CD4-positive, alpha-beta T cell (primary cell): ENCODE measurements at places on chromosomes 11 and 22. TPM values are rescaled to one million over a fixed set of nuclear protein-coding genes. Genes with fewer than 3 reads are reported as not detected.

GRCh38 chr11:12273618-12273995 is 103.8 kb upstream of the PARVA start:
- H3K27ac ChIP-seq: no peak overlapping the region
- H3K4me3 ChIP-seq: no peak overlapping the region
- H3K36me3 ChIP-seq: no peaks in the 10 kb centered on the region
- no peak for DNase-seq
- no peaks in the 10 kb centered on the region for H3K27me3 ChIP-seq

- H3K27me3 ChIP-seq: no peaks in the 10 kb centered on the region
- H3K4me3 ChIP-seq: no peak within 1 kb of the TSS
- H3K4me1 ChIP-seq: peaks cover 18% of the 10 kb centered on the region
- H3K36me3 ChIP-seq: no peaks in the 10 kb centered on the region
- H3K27ac ChIP-seq: no peak within 1 kb of the TSS
Measured at GRCh38 chr11:116837231-116838091, at the start of gene APOA1. APOA1 (minus strand) TSS chr11:116837622; CDS start chr11:116837387, 235 bp downstream.

- DNase-seq: no peak
- H3K4me3 ChIP-seq: no peak overlapping the region
- no peaks in the 10 kb centered on the region for H3K4me1 ChIP-seq
- peaks cover 3% of the 10 kb centered on the region for H3K27me3 ChIP-seq
Measured at GRCh38 chr22:25747245-25747944, 5.4 kb downstream of the MYO18B start.

- DNase-seq: no peak
- H3K36me3 ChIP-seq: no peaks in the 10 kb centered on the region
- H3K27me3 ChIP-seq: no peaks in the 10 kb centered on the region
- no peak overlapping the region for H3K27ac ChIP-seq
- H3K4me3 ChIP-seq: no peak overlapping the region
Measured at GRCh38 chr11:7596975-7597391, 76.3 kb downstream of the CYB5R2 start.

DNA sequence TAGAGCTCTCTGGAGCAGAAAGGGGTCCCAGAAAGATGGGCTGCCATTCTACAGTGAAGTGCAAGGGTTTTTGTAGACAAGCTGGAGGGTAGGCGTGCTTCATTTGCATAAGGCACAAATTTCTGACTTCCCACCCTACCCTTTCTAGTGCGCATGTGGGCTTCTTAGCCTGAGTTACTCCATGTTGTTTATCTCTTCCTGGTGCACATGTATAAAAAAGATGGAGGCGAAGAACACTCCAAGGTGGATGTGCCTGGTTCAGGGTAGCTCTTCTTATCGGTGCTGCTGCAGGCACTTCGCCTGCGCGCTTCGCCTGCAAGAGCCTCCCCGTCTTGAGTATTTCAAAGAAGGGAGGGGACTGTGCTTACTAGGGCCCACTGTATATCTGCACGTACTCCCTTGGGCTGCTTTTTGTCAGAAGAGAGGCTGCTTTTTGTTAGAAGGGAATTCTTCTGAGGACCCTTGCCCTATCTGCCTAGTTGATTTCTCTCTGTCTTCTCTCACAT is 1047.3 kb upstream of the CNTN5 start:
- H3K27me3 ChIP-seq: no peaks in the 10 kb centered on the region
- no peak overlapping the region for H3K27ac ChIP-seq
- no peaks in the 10 kb centered on the region for H3K36me3 ChIP-seq
- DNase-seq: no peak
- H3K4me3 ChIP-seq: no peak overlapping the region

- no peak overlapping the region for H3K27ac ChIP-seq
- H3K4me3 ChIP-seq: no peak overlapping the region
- H3K4me1 ChIP-seq: no peaks in the 10 kb centered on the region
- DNase-seq: no peak
- no peaks in the 10 kb centered on the region for H3K27me3 ChIP-seq
Measured at GRCh38 chr22:23418159-23418788, 161.8 kb downstream of the IGLL1 start.

DNA sequence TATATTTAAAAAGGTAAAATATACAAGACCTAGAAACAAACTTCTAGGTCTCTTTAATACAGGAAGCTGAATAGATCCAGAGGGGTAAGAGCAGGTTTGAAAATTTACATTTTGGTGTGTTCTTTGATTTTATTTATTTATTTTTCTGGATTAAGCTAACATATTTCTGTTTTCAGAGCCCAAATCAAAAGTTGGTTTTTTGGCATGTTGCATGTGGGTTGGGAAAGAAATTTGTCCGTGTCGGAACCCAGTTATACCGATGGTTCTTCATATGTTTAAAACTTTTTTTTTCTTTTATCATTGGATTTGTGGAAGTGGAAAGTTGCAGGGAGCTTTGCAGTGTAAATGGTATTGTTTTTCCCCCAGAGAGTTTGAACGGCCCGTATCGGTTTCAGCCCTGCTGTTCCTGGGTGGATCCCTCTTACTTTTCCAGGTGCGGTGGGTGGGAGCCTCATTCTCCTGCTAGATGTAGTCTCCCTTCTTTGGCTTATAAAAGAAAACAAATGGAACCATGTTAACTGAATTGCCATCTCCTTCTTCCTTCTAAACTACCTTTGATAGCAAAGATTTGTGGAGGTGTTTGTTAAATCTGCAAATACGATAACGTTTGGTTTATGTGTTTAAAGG is 746 bp downstream of the CTNND1 start:
- H3K4me3 ChIP-seq: peak overlapping the region; percentile 2
- H3K27me3 ChIP-seq: no peaks in the 10 kb centered on the region
- no peak overlapping the region for H3K27ac ChIP-seq
- no peak for DNase-seq
- H3K4me1 ChIP-seq: no peaks in the 10 kb centered on the region

DNA sequence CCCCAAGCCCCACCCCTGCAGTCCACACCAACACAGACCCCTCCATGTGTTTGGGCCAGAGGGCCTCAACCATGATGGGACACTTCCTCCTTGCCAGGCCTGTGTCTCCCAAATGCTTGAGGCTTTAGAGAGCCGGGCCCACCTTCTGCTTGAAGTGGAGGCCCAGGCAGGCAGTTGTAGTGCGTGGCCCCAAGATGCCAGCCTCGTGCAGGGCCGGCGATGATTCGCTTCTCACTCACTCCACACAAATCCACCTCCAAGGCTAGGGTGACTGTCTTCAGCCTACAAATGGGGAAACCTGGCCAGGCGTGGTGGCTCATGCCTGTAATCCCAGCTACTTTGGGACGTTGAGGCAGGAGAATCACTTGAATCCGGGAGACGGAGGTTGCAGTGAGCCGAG is 5.7 kb downstream of the PRR5 start:
- H3K36me3 ChIP-seq: peaks cover 7% of the 10 kb centered on the region
- H3K27ac ChIP-seq: no peak overlapping the region
- H3K4me3 ChIP-seq: no peak overlapping the region
- peaks cover 77% of the 10 kb centered on the region for H3K4me1 ChIP-seq
- no peak for DNase-seq
- H3K27me3 ChIP-seq: no peaks in the 10 kb centered on the region

- no peak overlapping the region for H3K27ac ChIP-seq
- H3K4me3 ChIP-seq: no peak overlapping the region
- H3K36me3 ChIP-seq: no peaks in the 10 kb centered on the region
- no peak for DNase-seq
Measured at GRCh38 chr22:23359583-23360123, 179.3 kb downstream of the BCR start.

GRCh38 chr11:2100361-2101170 is 38.6 kb downstream of the IGF2 start:
- H3K36me3 ChIP-seq: no peaks in the 10 kb centered on the region
- no peak overlapping the region for H3K27ac ChIP-seq
- no peaks in the 10 kb centered on the region for H3K4me1 ChIP-seq

- no peaks in the 10 kb centered on the region for H3K27me3 ChIP-seq
- H3K36me3 ChIP-seq: no peaks in the 10 kb centered on the region
- H3K4me3 ChIP-seq: no peak overlapping the region
- H3K4me1 ChIP-seq: no peaks in the 10 kb centered on the region
- no peak for DNase-seq
- H3K27ac ChIP-seq: no peak overlapping the region
Measured at GRCh38 chr11:126152152-126152551, 59.3 kb downstream of the RPUSD4 start.

GRCh38 chr11:69912161-69912910 is 93.1 kb upstream of the FGF3 start:
- no peak overlapping the region for H3K27ac ChIP-seq
- no peaks in the 10 kb centered on the region for H3K36me3 ChIP-seq
- DNase-seq: no peak
- no peak overlapping the region for H3K4me3 ChIP-seq
- peaks cover 28% of the 10 kb centered on the region for H3K27me3 ChIP-seq

DNA sequence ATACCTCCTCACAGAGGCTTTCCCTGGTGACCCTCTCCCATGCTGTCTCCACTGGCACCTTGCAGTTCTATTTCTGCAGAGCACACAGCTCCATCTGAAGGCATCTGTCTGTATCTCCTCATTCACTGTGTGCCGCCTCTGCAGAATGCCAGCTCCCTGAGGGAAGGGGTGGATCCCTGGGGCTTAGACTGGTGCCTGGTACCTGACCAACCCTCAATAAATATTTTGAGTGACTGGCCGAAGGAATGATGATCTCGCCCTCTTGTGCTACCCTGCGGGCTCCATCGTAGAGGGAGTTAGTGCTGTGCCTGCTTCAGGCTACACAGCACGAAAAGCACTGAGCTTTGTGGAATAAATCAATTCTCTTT is 1.6 kb downstream of the CBX7 start:
- peaks cover 73% of the 10 kb centered on the region for H3K4me1 ChIP-seq
- H3K4me3 ChIP-seq: peak overlapping the region; percentile 94
- peak overlapping the region; percentile 65 for H3K27ac ChIP-seq
- H3K27me3 ChIP-seq: no peaks in the 10 kb centered on the region

RIMBP3B gene
- total RNA-seq: 0.36 TPM

CREB3L1 gene
- total RNA-seq: not detected

GUCY1A2 gene
- not detected for total RNA-seq

MPST gene
- 1.7 TPM for total RNA-seq

TUB gene
- not detected for total RNA-seq

MS4A4A gene
- total RNA-seq: not detected

MPPED2 gene
- 0.96 TPM for total RNA-seq

LYVE1 gene
- total RNA-seq: not detected

SOX10 gene
- not detected for total RNA-seq

TAF1D gene
- 161 TPM for total RNA-seq

OR1S1 gene
- not detected for total RNA-seq
